ENCODE measurements at places on chromosomes 1 and 21.

- DNase-seq, result no peak
These were observed 215.7 kb downstream of the ST6GALNAC3 start for GRCh38 chr1:76290271-76290670.

DNA sequence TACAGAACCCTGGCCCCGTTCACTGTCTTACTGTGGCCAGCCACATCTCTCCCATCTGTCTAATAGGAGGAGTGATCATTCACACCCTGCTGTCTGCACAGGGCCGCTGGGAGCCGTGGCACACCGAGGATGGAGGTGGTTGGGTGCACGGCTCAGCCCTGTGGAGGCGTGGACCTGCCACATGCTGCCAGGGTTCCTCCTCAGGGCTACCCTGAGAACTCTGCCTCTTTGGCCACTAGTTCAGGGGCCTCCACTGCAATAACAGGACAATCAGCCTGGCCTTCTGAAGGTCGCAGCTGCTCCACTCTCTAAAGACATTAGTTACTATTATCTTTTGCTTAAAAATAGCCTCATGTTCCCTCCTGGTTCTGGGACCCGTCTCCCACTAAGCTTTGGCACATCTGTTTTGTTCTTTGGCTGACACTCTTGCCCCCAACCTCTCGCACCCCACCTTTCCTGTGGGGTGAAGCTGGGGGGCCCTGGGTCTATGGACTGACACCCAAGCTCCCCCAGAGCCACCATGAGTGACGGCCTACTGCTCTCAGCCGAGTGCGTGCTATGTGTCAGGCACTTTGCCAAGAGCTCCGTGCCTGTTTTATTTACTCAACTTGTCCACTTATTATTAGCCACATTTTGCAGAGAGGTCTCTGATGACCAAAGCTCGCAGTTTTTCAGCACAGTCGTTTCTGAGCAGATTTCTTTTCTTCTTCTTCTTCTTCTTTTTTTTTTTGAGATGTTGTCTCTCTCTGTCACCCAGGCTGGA is 66.3 kb downstream of the ARHGEF10L start:
- DNase-seq, result no peak

GRCh38 chr1:145863282-145864018 is 4.6 kb upstream of the PIAS3 start:
- DNase-seq, result no peak

- DNase-seq, result no peak
These were observed 44.7 kb downstream of the PTGFRN start for GRCh38 chr1:116954440-116954839.

GRCh38 chr1:226470921-226471866 is 63.3 kb upstream of the PARP1 start:
- no peak for DNase-seq

DNA sequence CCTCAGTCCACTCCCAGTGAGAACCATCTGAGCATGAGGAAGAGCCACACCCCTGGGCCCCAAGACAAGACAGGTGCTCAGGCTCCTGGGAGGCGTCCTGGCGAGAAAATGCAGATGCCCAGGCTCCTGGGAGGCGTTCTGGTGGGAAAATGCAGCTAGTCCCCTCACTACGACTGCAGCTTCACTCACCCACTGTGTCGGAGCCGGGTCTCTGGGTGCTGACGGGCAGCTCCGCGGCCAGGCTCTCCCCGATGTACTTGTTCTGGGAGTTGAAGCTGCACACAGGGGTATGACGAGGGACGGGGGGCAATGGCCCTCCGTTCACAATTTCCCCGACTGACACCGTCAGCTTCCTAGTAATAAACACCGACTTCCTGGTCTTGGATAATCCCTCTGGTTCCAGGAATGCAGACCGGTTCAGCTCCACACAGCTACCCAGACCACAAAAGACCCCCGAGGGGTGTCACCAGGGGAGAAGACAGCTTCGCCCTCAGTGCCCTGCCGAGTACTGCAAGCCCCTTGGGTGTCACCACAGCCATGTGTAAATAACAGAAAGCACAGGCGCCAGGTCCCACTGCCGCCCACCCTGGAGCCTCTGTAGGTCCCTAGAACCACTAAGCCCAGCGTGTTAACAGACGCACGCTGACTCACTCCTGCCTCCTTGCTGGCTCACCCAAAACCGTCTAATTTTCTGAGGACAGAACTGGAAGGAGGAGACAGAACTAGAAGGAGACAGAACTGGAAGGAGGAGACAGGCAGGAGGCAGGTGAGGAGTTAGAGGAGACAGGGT is 19.5 kb downstream of the MCM3AP start:
- DNase-seq, result no peak
